ENCODE measurements at places on chromosomes 6 and 20.

DNA sequence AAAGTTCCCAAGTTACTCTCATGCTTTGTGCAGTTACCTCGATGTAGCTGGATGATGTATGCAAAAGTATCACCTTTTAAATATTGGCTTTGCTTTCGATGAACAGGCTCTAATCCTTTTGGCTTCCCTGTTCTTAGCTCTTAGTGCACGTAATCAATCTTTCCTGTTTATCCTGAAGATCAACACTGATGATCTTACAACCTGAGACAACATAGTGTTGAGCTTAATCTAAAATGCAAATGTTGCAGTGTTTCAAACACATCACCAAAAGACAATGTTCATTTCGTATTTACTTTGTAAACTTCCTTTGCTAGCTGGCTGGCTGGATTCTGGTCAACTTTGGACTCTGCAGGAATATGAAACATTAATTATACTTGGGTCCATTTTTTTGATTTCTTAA is 132.1 kb downstream of the THEMIS start:
- no peak for DNase-seq

DNA sequence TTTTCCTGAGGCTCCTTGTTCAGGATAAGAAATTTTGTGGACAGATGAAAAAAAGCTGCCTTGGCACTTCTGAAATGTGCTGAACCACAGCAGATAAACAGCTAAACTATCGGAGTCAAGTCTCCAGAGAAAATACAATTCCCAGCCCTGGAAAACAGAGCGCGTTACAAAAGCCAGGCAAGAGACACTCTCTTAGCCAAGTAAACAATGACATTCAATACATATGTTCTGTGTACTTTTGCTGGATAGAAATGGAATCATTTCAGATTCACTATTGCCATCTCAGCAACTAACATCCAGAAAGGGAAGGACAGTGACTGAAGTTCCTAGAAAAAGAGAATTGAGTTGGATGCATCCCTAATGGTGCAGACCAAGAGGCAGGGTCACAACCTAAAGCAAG is 196.8 kb upstream of the NRSN1 start:
- no peak for DNase-seq

- no peak for DNase-seq
Measured at GRCh38 chr6:162173466-162173865, 554.1 kb downstream of the PRKN start.

DNA sequence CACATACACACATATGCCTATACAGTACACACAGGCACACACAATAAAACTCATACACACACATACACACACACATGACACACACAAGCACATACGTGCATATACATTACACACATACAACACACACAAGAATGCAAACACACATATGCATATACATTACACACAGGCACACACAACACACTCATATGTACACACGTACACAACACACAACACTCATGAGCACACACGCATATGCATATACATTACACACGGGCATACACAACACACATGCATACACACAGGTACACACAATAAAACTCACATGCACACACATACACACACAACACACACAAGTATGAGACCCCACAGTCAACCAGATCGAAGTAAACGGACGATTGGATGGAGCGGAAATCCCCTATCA is 238.2 kb downstream of the ERMARD start:
- no peak for DNase-seq

GRCh38 chr6:93786474-93787330 is 367.3 kb upstream of the EPHA7 start:
- no peak for DNase-seq

- DNase-seq: no peak
Measured at GRCh38 chr6:82843291-82843885, 222.3 kb downstream of the UBE3D start.

Measured in AG08396 (cell line).